Activated T-helper 1 cell treated with Interleukin-2 at 50 U/mL for 16 hours (primary cell): ENCODE measurements at places on chromosomes 11 and 22.

- no peak for DNase-seq
These were observed 9.8 kb downstream of the PRMT3 start for GRCh38 chr11:20397281-20397680.

DNA sequence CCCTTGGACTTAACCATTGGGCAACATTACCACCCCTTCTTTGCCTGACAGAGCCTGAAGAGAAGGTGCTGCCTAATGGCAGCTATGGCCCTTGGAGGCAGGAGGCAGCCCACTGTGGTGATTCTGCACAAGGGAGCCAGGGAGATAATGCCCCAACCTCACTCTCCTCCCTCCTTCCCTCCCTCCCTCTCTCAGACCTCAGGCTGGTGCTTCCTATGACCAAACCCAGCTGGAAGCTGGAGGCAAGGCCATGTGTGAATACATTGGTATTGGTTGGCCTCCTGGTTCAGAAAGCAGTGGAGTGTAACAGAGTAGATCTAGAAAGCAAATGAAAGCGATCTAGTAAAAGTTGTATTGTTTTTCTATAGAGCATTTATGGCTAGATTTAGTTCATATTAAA lies 233.1 kb downstream of the CSNK2A3 start:
- no peak for DNase-seq

DNA sequence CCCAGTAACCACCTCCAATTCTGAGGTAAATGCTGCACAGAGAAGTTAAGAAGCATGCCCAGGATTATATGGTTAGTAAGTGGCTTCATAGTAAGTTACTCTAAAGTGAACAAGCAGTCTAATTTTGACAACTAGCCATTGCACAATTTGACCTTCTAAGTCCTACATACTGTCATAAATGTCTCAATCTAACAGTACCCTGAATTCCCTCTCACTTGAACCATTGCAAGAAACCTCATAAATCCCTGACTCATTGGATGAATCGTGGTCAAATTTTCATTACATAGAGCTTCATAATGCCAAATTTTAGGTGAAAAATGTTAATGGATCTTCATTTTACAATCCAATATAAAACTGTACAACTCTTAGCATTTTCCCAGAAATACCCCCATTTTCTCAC lies 217.3 kb upstream of the GRIA4 start:
- DNase-seq = no peak

DNA sequence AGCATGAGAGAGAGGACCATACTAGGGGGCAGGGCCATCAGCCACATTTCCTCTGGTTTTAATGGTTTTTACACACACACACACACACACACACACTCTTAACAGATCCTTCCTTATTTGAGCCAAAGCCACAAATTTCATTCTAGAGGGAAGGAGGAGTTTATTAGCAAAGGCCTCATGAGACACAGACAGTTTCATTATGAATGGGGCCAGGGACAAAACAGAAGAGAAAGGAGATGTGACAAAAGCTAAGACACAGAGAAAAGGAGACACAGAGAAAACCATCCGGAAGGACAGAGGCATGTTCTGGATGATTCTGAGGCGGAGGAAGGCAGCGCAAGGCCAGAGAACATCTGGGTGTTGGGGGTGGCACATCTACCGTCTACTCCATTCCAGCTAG lies 32.2 kb upstream of the ARFGAP3 start:
- no peak for DNase-seq

DNA sequence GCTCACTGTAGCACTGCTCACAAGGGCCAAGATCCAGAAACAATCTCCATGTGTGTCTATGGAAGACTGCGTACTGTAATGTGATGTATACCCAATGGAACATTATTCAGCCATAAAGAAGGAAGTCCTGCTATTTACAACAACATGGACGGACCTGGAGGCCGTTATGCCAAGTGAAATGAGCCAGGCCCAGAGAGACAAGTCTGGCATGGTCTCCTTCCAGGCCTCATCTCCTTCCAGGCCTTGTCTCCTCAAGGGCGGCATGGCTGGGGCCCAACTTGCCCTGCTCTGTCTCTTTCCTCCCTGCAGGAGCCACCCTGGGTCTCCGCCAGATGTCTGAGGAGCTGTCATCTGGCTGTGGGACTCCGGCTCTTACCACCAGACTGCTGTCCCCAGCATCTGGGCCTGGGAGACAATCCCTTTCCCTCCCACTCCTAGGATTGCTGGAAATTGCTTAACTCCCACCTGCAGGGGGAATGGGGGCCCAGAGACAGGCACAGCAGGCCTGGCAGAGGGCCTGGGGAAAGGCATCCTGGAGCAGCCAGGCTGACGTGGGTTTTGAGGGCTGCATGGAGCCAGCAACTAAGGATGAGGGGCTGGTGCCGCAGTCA lies 1326.6 kb downstream of the TBC1D22A start:
- DNase-seq = no peak

GRCh38 chr11:28447226-28447625 lies 339.0 kb downstream of the METTL15 start:
- no peak for DNase-seq

DNA sequence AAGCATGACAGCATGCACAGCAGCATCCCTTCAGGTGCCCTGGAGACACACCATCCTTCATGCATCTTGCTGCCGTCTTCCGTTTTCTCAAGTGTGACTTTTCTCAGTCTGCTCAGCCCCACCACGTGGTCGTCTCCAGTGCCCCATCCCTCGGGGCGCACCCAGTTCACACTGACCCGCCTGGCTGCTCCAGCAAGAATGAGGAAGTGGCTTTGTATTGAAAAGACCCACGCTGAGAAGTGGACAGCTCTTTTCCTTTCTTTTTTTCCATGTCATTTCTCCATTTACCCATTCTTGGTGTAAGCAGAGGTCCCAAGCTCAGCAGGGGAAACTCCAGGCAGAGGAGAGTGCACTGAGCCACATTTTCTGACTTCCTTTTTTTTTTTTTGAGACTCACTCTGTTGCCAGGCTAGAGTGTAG lies 14.5 kb downstream of the SERPINH1 start:
- no peak for DNase-seq

GRCh38 chr11:7533199-7534041 lies 19.6 kb downstream of the PPFIBP2 start:
- no peak for DNase-seq

GRCh38 chr22:41560095-41560471 lies 727 bp upstream of the CSDC2 start:
- no peak for DNase-seq

GRCh38 chr11:130201026-130201425 lies 41.4 kb downstream of the ST14 start:
- no peak for DNase-seq

DNA sequence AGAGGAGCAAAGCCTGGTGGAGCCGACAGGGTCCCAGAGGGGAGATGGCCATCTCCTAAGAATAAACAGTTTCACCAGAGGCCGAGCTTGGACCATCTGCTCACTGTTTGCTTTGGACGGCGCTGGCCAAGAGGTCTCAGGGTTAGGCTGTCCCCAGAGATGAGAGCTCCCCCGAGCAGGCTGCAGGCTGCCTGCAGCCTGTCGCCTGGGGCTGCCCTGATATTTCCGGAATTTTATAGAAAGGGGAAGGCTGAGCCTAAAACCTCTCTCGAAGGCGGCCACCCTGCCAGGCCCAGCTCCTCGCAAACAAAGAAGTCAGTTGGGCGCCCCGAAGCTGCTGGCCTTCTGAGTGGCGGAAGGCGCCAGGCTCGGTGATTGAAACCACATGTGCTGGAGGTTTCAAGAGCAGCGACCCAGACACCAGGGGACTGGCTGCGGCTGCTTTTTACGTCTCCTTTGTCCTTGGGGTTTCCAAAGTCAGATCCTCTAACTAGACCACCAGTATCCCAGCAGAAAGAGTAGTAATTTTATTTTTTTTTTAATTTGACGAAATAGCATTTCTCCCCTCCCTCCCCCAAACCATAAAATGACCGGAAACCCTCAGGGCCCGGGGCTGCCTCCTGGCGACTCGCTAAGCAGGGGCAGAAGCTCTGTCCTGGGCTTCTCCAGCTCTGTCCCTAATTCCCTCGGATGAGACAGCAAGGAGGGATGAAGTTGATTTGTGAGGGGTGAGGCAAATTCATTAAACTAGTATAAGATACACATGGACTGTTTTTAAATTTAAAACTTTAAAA lies 57.4 kb downstream of the CLMP start:
- DNase-seq = no peak

DNA sequence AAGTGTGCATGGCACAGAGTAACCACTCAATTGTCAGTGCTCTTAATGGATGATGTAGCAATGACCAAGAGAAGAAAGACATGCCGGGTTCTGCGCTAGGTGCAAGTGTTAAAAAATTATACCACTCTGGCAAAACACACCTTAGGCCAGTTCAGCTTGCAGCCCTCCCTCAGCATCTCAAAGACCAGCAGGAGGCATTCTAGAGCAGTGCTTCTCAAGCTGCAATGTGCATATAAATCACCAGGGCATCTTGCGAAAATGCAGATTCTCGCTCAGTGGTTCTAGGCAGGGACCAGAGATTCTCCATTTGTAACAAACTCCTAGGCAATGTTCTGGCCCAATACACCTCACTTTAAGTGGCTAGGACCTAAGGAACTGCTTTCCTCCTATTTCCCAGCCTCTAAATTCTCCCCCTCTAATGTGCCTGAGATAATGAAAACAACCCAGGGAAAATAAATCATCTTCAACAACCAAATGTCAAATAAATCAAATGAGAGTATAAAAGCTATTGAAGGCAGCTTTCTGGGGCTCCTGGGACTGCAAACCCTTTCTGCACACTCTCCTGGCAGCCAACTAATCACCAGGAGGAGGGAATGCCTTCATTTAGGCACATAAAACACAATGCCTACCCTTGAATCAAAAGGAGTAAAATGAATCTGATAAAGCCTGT lies 337.2 kb upstream of the API5 start:
- DNase-seq = no peak

DNA sequence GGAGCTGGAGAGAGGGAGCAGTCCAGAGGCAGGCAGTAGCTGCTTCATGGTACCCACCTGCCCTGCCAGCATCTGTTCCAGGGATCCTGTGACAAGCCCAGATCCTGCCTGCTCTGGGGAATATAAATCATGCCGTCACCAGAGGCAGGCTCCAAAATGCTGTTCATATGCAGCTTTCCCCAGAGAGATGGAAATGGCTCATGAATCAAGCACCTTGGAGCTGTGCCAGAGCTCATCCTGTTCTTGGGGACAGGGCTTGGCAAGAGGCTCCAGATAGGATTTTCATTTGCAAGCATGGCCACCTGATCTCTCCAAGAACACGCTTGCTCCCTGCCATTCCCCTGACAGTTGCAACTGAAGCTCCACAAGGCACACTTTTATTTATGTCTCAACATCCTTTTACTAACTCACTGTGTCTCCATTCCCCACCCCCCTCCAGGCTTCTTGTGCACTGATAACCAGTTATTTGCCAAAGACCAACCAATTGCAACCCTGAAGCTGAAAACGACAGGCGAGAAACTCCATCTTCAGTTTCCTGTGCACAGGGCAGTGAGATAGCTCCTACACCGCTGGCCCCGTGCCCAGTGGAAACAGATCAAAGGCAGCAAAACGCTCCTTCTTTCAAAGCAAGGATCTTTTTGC lies 115.8 kb upstream of the PITPNB start:
- no peak for DNase-seq

- no peak for DNase-seq
These were observed 102.4 kb downstream of the ARHGAP42 start for GRCh38 chr11:100789500-100789899.

GRCh38 chr11:68146704-68147474 lies 25.7 kb upstream of the CHKA start:
- no peak for DNase-seq

DNA sequence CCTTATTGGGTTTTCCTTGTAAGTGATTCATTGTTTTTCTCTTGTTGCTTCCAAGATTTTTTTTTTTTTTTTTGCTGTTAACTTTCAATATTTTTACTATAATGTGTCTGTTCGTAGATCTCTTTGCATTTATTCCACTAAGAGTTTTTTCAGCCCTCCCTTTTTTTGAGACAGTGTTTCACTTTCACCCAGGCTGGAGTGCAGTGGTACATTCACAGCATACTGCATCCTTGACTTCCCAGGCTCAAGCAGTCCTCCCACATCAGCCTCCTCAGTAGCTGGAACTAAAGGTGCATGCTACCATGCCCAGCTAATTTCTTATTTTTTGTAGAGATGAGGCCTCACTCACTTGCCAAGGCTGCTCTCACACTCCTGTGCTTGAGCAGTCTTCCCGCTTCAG lies 1282.0 kb upstream of the CNTN5 start:
- no peak for DNase-seq

- DNase-seq = no peak
These were observed 88.2 kb upstream of the LINC01488 start for GRCh38 chr11:69393178-69393832.

DNA sequence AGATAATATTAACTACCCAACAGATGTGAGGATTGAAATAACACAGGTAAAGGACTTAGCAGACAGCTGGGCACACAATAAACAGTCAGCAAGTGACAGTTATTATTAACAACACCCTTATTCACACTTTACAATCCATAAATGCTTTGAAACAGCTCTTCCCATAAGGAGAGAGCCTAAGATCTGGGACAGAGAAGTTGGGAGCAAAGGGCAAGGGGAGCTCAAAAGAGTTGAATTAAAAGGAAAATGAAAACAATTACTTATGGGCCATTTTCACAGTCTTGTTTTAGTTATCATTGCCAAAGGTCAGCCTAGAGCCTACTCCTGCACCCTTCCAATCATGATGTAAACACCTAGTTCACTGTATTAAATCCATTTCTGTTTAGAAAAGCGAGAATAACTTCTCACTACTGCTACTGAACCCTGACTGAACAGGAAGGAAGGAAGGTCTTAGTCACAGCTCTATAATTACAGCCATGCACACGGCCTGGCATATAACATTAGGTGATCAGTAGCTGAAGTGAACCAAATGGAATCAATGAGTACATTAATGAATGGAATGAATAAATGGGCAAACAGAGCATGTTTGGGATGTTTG lies 111.3 kb downstream of the PLEKHA7 start:
- no peak for DNase-seq

- no peak for DNase-seq
These were observed 111.8 kb downstream of the OSBP2 start for GRCh38 chr22:30806391-30806861.

DNA sequence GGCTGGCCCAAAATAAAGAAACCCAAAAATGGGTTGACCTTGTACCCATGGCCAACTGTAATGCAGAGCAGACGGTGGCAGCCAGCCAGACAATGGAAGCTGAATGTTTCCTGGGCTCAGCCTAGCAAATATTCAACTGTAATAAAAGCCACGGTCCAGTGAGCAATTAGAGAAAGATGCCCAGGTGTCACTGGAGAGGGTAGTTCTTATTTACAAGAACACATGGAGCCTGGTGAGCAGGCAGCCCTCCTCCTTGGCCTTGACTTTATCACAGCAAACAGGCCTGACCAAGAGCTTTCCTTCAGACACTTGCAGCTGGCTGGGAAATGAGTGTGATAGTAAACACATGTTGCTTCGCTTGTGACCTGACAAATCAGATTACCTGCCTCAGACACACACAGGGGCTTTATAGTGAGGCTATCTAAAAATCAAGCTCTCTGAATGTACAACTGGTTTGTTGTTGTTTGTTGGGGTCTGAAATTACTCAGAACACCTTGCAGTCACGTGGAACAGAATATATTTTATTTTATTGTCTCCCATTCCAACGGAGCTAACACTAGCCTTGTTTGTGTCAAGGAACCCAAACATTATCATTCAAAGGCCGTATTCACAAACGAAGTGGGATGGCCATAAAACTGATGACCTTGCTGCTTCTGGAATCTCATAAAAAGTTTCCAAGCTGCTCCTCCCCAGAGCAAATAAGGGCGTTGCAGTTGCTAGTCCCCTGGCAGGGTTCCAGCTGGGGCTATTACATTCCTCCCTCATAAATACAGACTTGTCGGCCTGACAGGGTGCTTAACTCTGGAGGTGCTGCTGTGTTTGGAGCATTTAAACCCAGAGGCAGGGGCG lies 161.1 kb downstream of the BBOX1 start:
- no peak for DNase-seq
